NCI-H526 (cell line): ENCODE measurements at places on chromosomes 3 and 15.

GRCh38 chr3:136192831-136193230 lies 3.3 kb downstream of the MSL2 start:
- DNase-seq = peak; percentile 35

DNA sequence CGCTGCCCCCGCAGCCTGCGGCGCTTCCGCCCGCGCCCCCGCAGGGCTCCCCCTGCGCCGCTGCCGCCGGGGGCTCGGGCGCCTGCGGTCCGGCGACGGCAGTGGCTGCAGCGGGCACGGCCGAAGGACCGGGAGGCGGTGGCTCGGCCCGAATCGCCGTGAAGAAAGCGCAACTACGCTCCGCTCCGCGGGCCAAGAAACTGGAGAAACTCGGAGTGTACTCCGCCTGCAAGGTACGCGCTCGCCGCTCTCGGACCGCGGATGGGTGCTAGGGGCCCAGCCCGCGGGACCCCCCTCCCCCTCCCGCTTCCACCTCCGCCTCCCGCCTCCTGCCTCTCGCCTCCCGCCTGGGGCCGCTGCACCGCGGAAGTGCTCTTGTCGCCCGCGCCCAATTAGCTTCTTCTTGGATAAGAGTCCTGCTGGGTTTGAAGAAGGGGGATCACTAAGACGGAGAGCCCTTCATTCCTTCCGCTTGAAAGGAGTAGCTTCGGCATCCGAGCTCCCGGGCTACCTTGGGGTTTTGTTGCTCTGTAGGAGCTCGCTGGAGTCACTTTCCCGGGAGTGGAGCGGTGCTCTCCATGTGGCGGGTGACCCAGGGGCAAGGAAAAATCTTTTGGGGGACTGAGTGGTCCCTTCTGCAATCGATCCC lies 426 bp downstream of the KAT2B start:
- DNase-seq = peak; percentile 90

GRCh38 chr3:157588386-157589060 lies 85.3 kb upstream of the VEPH1 start:
- DNase-seq = no peak

GRCh38 chr15:68210409-68210756 lies 5.3 kb upstream of the CALML4 start:
- DNase-seq = no peak

DNA sequence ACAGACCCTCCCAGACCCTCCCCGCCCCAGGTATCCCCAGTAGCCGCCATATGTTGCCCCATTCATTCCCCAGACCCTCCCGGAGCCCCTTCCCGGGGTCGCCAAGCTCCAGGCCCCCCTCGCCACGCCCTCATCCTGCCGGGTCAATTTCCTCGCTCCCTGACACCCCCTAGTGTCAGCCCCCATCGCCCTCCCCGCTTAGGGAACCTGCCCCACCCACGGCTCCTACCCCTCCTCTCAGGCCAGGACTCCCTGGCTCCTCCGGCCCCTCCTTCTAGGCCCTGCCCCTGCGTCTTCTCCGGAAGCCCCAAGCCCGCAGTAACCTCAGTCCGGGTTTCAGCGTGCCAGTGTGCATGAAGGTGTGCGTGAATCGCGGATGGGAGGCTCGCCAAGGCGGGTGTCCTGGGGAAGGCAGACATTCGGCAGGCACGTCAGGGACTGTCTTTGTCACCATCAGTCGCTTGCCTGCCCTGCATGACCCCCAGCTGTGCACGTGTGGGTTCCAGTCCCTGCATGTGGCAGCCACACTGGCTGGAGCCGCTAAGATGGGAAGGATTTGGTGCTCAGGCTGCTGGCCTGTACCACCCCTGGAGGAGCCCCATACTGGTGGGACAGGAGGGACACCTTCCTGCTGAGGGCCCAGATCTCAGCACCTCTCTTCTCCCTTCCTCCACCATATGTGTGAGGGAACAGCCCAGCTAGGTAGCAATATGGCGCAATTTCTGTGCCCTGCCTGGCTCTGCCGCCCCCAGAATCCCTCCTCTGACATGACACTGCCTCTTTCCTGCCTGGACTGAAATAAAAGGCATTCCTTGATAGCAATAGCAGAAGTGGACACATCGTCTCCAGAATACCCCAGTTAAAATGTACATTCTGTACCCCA lies 693 bp downstream of the DISP2 start:
- DNase-seq = peak; percentile 70

DNA sequence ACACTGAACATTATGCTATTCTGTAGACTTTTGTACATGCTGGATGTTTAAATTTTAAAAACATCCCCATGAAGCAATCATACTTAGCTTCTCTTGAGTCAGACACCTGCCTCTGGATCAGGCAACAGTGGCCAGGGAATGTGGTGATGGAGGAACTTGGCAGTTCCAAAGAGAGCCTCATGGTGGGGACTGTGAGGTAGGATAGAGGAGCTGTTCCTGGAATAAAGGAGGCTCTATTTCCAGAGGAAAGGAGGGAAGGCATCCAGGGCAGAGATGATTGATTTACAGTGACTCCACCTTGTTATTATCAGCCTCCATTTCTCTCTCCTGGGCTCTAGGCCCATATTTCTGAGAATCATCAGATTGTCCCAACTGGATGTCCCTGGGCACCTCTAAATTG lies 35.0 kb upstream of the ABHD17C start:
- peak; percentile 71 for DNase-seq

DNA sequence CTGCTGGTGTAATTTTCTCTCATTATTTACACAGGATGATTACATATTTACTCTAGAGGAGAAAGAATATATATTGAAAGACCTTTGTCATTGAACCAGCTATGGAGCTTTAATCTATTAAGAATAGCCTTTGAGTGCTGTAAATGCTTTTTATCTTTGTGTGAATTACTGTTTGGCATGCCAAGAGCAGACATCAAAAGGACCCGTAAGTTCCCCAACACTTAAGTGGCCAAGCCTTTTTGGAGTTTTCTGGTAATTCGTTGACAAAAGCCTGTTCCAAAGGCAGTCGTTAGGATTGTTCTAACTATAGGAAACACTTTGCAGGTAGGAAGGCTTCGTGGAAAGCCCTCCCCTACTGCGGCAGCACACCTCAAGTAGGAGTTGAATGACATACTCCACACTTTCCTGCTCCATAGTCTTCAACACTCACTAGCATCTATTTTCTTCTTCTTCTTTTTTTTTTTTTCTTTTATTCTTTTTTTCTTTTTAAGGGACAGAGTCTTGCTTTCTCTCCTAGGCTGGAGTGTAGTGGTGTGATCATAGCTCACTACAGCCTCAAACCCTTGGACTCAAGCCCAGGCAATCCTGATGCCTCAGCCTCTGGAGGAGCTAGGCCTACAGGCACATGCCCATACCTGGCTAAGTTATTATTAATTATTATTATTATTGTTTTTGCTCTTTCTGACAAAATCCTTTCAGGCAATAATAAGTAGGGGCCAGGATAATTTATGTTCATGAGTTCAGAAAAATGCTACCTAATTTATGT lies 98.6 kb downstream of the SUCNR1 start:
- DNase-seq = no peak

DNA sequence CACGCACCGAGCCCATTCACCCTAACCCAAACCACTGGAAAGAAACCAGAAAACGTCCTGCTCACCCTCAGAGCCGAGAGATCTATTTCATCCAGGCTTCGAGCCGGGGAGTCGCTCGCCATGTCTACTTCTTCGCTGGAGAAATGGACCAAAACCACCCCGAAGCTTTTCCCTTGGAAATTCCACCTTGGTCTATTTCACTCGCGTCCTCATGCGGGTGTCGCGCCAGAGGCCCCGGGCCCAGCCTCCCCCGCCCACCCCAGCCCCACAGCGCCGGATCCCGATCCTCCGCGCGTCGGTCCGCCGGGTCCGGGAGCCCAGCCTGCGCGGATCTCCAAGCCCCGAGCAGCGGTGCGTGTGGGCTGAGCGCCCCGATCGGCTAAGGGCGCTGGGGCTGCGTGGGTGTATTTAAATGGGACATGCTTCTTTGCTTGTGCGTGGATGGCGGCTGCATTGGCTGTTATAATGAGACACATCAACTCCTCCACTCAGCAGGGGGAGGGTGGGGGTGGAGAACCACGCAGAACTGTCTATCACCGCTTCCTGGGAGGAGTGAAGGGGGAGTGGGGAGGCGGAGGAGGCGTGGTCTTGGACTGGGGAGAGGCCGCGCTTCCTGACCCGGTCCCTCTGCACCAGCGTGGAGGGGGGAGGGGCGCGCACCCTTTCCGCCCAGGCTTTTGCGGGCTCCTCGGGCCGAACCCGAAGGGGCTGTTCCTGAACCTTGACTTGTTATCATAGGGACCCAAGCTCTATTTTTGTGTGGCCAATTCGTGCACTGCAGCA lies at the start of gene TNIK:
TNIK (minus strand) TSS at position 464 of the 783 bp plus-strand sequence; CDS start at position 122, 342 bp downstream.
- peak; percentile 97 for DNase-seq

DNA sequence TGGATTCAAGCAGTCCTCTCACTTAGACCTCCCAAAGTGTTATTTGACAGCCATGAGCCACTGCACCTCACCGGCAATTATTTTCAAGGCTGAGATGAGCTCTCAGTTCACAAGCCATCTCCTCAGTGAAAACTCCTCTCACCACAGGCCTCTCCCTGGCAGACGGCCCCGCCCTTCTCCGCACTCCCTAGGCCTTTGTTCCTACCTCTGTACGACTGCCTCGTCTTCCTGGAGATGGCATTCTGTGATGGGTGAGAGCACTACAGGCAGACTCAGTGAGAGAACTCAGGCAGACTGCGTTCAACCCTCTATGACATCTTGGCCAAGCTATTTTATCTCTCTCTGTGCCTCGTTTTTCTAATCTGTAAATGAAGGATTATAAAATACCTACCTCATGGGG lies 67.0 kb upstream of the TPM1 start:
- DNase-seq = no peak

GRCh38 chr15:89783861-89784685 lies 7.9 kb downstream of the MESP2 start:
- DNase-seq = no peak

DNA sequence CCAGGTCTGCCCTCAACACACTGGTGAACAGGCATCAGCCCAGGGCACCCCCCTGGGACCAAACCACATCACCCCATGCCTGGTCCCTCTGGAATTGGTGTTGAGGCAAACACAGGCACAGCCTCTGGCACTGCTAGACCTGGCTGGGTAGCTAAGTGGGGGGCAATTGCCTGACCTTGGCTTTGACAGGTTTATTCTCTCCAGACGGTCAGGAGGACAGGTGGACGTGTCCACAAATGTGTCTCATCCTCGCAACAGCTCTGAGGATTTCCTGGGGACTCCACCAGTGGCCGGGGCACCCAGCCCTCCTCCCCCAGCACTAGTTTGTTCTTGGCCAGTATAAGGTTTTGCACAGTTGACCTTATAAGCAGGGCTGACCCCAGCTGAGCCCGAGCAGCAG lies 31.3 kb downstream of the TKT start:
- no peak for DNase-seq

- DNase-seq = no peak
Observed at GRCh38 chr3:57464801-57465200, 79.3 kb downstream of the DNAH12 start.

DNA sequence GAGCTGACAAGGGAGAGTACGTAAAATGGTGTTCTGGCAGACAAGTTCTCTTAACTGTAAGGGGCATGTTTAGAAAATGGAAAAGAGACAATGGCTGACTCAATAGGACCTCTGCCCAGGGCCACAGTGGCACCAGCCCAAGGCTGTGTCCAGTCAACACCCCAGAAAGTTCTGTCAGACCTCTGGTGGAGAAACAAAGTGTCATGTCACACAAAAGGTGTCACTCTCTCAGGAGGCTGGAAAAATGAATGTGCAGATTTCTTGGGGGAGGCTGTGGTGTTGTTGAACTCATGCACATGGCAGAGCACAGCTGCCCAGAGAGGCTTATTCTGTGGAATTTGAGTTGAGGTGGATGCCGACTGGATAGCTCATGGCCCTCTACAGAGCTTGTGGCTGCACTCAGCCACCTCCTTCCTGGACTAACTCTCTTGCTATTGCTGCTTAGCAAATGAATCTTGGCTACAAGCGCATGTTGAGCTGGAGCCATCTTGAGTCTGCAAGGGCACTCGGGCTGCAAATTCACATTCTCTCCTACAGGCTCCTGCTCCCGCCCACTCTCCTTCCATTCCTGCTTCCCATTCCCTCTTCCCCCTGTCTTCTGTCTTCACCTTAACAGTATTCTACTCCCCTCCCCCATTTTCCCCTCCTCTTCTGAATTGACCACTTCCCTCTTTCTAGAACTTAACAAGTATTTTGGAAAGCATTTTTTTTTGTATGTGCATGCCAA lies 55.8 kb upstream of the SLC7A14 start:
- no peak for DNase-seq

DNA sequence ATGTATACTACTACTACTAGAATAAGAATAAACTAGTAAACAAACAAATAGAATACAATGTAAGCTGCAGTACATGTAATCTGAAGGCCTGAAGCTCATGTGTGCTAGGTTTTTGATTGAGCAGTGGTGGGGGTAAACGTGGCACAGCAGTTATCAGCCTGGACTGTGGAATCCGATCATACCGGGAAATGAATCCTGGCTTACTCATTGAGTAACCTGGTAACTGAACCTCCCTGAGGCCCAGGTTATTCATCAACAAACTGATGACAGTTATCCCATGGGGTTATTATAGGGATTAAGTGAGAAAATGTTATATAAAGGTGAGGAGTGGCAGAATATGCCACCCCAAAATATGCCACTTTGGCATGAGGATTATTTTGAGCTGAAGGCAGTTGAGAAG lies 339.1 kb downstream of the FHIT start:
- no peak for DNase-seq
